A172 (cell line): ENCODE measurements at places on chromosomes 4 and X. TPM values are rescaled to one million over a fixed set of nuclear protein-coding genes. Genes with fewer than 3 reads are reported as not detected.
A peak's percentile ranks its signal among the peaks of the same experiment; 100 is the strongest.

POU4F2 gene
- not detected in 2 replicates for total RNA-seq

EGF gene
- 5.5 and 8.0 TPM in 2 replicates for total RNA-seq

TMPRSS11A gene
- not detected in 2 replicates for total RNA-seq

LRAT gene
- total RNA-seq = not detected in 2 replicates

ZCCHC12 gene
- 0.05 TPM in 1 of 2 replicates, not detected in the other for total RNA-seq

MAGEB10 gene
- not detected in 2 replicates for total RNA-seq

SGMS2 gene
- total RNA-seq = 29.4 and 50.3 TPM in 2 replicates

ARMCX2 gene
- 25.5 and 31.3 TPM in 2 replicates for total RNA-seq

CSAG3 gene
- total RNA-seq = not detected in 2 replicates

TMEM271 gene
- total RNA-seq = not detected in 2 replicates

LEF1 gene
- total RNA-seq = 4.7 and 6.1 TPM in 2 replicates

FAT1 gene
- 124 and 128 TPM in 2 replicates for total RNA-seq

STATH gene
- not detected in 2 replicates for total RNA-seq

OPRPN gene
- not detected in 2 replicates for total RNA-seq

MAP9 gene
- 20.9 and 21.8 TPM in 2 replicates for total RNA-seq

ELK1 gene
- total RNA-seq = 27.2 and 31.2 TPM in 2 replicates

GALNTL6 gene
- not detected in 2 replicates for total RNA-seq

SFRP2 gene
- total RNA-seq = not detected in 2 replicates

ARHGAP24 gene
- total RNA-seq = 1.3 and 2.6 TPM in 2 replicates

- DNase-seq = no peak
Observed at GRCh38 chr4:104642521-104642920, 147.8 kb upstream of the CXXC4 start.

GRCh38 chrX:107477406-107477805 is 28.0 kb downstream of the FRMPD3 start:
- no peak for DNase-seq

- DNase-seq = no peak
Observed at GRCh38 chr4:88264336-88264735, 20.0 kb downstream of the PPM1K start.

DNA sequence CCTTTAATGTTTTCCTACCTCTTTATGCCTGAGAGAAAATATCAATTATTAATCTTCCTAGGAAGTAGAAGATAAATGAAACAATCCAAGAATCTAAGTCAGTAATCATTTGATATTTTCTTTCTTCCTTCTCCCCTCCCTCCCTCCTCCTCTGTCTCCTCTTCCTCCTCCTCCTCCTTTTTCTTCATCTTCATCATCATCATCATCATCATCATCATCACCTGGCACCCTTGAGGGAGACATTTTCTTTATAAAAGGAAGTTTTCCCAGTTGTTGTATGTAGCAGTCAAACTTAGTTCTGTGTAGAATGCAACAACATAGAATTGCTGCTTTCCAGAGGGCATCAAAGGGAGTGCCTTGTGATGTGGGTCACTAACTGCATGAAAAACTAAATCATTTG is 100.1 kb downstream of the SLC10A6 start:
- DNase-seq = no peak

- peak; percentile 3 for DNase-seq
Observed at GRCh38 chrX:72540318-72540717, 32.3 kb downstream of the HDAC8 start.

DNA sequence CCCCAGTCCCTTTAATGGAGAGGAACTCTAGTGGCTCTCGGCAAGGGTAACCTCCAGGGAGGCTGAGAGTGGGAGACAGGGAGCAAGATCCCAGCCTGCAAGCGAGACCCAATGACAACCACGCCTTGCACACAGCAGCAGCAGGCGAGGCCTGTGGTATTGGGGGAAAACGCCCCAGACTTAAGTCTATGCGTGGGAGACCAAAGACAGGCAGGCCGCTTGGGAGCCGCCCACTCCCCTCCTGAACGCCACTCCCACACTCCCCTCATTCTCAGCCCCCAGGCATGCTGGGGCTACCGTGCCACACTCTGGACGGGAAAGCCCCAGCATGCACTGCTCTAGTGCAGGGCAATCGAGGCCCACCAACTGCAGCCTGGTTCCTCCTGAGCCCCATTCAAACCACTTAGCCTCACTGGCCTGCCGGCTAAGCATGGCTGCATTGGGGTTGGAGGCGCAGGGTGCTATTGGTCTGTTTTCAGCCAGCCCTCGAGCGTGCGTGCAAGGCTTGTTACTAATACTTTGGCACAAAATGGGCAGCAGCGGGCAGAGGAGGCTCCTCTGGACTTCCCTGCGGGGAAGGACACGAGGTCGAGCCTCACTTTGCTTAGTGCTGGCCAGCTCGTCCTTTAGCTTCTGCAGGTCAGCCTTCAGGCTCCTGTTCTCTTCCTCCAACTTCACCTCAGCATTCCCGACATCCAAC is 14.8 kb downstream of the SLC6A8 start:
- DNase-seq = no peak

DNA sequence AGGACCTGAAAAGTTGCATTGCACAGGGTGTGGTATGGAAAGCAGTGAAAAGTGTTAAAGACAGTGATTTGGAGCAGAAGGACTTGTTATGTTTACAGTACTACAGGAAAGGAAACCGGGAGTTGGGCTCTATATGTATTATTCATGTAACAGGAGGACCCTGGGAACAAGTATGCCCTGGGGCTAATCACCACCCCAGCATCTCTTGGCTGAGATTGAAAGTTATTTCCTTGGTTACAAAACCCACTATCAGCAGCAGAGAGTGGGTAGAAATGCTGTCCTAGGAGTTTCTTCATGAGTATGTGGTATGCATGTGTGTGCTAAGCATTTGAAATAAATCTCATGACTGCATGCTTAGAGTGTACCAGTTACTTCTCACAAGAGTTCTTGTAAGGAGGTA is 46.9 kb downstream of the STK32B start:
- no peak for DNase-seq

DNA sequence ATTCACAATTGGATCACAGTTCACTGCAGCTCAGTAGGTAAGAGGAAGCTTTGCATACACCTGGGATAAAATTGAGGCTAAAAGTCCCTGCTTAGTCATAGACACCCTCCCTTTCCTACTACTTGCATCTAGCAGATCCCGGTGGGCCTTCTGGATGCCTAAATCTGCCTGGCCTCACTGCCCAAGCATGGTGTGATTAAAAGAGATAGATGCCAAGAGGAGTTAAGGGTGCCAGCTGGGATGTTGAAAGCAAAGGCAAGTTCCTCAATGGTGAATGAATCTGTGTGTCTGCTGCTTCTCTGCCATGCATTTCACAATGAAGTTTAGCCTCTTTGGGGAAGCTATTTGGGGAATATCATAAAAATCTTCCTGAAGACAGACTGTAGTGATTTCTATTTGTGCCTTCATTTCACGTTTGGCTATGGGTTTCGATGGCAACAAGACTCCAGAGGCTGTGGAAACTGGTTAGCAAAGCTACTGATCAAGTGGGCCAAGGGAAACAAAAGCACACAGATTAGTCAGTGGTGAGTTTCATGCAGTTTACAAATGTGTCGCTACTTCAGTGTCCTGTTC is 534.0 kb downstream of the ANKRD50 start:
- peak; percentile 1 for DNase-seq

DNA sequence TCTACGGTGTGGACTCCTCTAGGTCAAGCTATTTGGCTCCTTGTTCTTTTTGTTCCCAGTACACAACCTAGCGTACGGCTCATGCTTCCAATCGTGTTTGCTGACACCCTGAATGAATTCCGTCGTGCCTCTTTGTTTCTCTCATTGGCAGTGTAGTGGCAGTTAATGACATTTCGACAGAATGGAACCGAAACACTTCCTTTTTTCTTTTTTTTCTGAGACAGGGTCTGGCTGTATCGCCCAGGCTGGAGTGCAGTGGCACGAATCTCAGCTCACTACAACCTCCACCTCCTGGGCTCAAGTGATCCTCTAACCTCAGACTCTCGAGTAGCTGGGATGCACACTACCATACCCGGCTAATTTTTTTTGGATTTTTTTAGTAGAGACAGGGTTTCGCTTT is 113.3 kb upstream of the ATP6AP2 start:
- no peak for DNase-seq

GRCh38 chr4:22416403-22416802 is 99.5 kb downstream of the ADGRA3 start:
- DNase-seq = no peak

GRCh38 chr4:152172146-152172545 is 363.7 kb downstream of the FBXW7 start:
- DNase-seq = no peak

DNA sequence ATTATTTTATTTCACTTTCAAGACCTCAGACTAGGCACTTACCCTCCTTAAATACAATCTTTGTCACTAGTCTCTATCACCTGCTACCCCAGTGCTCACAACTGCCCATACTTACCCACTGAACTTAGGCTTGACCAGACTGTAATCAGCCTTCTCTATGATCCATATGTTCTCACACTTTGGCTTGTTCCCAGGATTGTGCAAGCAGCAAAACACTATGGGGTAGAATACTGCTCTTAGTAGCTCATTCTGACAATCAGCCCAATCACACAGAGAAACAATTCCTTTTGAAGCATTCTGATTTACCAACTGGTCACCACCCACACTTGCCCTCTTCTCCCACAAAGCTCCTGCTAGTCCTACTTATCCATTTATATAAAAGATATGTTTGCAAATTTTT is 878.3 kb downstream of the FSTL5 start:
- no peak for DNase-seq

DNA sequence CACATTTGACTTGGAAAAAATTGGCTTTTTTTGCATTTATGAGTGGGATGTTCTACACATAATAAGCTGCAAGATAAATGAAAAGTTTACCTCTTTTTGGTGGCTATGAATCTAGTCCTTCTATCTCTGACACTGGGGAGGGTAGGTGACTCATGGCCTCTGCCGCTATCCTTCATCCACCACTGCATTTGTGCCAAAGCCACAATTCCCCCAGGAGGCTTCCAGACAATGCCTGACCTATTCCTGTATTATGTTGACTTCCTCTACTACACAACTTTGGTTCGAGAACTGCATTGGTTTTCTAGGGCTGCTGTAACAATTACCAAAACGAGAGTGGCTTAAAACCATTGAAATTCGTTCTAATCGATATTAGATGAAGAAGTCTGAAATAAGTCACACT is 245.6 kb downstream of the TRAM1L1 start:
- DNase-seq = peak; percentile 84

GRCh38 chr4:152044331-152045036 is 283.7 kb upstream of the GATB start:
- no peak for DNase-seq

- DNase-seq = no peak
Observed at GRCh38 chrX:101051153-101051548, 760 bp downstream of the TRMT2B start.

- no peak for DNase-seq
Observed at GRCh38 chr4:90220459-90220858, 93.3 kb downstream of the CCSER1 start.

- DNase-seq = no peak
Observed at GRCh38 chrX:7024850-7025249, 122.7 kb upstream of the STS start.
